Activated CD4-positive, alpha-beta T cell treated with anti-CD3 and anti-CD28 coated beads for 36 hours (primary cell): ENCODE measurements at places on chromosomes 5 and 9. TPM values are rescaled to one million over a fixed set of nuclear protein-coding genes. Genes with fewer than 3 reads are reported as not detected.

SPINK7 gene
- not detected for total RNA-seq

RANBP3L gene
- 0.07 TPM for total RNA-seq

ANAPC2 gene
- 38.4 TPM for total RNA-seq

PAIP2 gene
- total RNA-seq = 101 TPM

FOXD4L3 gene
- not detected for total RNA-seq

FGF10 gene
- not detected for total RNA-seq

- no peak overlapping the region for H3K4me3 ChIP-seq
- no peak for DNase-seq
- H3K36me3 ChIP-seq = no peaks in the 10 kb centered on the region
- H3K4me1 ChIP-seq = no peaks in the 10 kb centered on the region
These were observed 349.0 kb upstream of the MPDZ start for GRCh38 chr9:13628526-13628925.

DNA sequence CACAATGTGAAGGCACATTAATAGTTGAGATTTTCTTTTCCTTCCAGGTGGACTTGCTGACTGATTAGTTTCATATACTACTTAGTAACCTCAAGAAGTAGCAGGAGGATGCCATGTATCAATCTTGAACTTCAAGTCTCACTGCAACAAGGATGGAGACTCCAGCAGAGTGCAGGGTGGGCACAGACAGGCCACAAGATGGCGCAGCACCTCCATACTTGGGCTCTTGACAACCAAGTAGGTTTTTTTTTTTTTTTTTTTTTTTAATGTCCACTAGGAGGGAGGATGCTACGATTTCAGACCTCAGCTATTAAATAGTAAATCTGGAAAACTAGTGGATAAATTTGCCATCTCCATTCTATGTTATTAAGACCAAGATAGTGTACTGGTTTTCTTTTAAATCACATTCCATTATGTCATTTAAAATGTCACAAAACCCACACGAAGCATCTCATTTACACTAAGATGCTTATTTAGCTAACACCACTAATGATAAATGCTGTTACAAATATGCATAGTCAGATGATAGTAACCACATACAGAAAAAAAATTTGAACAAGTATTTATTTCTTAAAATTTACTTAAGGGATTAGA is 58.6 kb downstream of the IL6ST start:
- peaks cover 25% of the 10 kb centered on the region for H3K36me3 ChIP-seq
- no peak overlapping the region for H3K4me3 ChIP-seq
- no peak overlapping the region for H3K27ac ChIP-seq
- peak; percentile 91 for DNase-seq
- H3K4me1 ChIP-seq = peaks cover 16% of the 10 kb centered on the region
- H3K27me3 ChIP-seq = no peaks in the 10 kb centered on the region

GRCh38 chr5:139671096-139671841 is 23.1 kb downstream of the CXXC5 start:
- H3K27ac ChIP-seq = no peak overlapping the region
- peaks cover 27% of the 10 kb centered on the region for H3K4me1 ChIP-seq
- no peak for DNase-seq
- no peak overlapping the region for H3K4me3 ChIP-seq
- H3K36me3 ChIP-seq = no peaks in the 10 kb centered on the region

DNA sequence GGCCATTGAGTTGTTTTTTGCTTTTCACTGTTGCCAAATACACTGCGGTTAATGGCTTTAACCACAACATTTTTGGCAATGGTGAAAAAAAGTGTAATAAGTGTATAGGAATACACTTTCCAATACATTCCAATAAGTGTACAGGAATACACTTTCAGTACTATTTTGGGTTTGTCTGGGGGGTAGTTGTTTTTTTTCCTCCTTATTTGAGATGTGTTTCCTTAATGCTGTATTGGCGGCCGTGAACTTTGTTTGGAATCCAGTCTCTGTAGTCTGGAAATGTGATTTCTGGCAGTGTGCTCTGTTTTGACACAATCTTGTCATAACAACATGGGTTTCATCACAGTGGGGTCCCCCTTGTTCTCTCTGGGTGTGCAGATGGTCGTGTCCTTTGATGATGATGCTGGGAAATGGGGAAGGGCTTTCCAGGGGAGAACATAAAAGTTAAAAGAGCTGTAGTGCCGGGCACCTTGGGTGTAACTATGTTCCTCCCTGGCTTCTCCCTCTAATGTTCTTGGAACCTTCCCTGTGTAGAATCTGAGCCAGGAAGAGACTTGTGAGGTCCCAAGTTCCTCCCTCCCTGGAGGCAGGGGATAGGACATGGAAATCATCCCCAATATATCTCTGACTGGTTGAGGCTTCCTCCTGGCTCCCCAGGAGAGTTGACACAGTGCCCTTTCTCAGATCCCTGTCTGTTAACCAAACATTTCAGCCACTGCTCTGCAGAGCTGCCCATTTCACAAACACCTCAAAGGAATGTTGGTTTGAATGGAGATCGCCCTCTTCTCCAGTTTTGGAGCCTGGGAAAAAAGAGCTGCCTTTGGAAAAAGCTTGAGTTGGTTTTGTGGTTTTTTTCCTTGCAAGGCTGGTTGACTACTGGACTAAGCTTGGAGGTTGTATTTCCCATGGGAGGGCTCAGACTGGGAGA is 44.8 kb downstream of the RCL1 start:
- H3K4me3 ChIP-seq = no peak overlapping the region
- H3K27me3 ChIP-seq = no peaks in the 10 kb centered on the region
- no peak overlapping the region for H3K27ac ChIP-seq
- H3K4me1 ChIP-seq = peaks cover 62% of the 10 kb centered on the region

DNA sequence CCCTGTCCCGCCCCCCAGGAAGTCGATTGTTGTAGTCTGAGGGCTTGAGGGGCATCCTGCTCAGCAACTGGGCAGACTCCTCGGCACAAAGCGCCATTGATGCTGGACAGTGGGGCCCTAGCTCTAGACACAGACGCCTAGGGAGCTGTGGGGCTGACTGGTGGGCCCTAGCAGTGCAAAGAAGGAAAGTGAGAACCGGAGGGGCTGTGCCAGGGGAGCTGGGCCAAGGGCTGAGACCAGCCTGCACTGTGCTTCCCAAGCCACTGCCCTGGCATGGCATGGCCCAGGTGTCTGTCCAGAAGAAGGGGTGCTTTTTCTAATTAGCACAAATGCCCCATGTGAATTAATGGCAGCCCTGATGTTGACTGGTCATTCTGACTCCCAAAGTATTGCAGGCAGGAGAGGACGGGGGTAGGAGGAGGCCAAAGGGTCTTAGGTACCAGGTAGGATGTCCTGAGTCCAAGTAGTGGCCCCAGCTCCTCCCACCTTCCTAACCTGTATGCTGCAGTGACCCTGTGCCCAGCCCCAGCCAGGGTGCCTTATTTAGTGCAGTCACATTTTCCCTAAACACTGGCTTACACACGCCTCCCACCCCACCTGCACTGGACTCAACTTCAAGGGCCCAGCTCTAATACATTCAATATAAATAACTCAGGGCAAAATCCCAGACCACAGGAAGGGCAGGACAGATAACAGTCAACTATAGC is 15.9 kb downstream of the TCF7 start:
- H3K36me3 ChIP-seq = peaks cover 51% of the 10 kb centered on the region
- H3K27me3 ChIP-seq = no peaks in the 10 kb centered on the region
- H3K27ac ChIP-seq = peak overlapping the region; percentile 91
- peaks cover 98% of the 10 kb centered on the region for H3K4me1 ChIP-seq

GRCh38 chr5:167944121-167944852 is 347.2 kb upstream of the WWC1 start:
- DNase-seq = no peak
- H3K27me3 ChIP-seq = peaks cover 2% of the 10 kb centered on the region

DNA sequence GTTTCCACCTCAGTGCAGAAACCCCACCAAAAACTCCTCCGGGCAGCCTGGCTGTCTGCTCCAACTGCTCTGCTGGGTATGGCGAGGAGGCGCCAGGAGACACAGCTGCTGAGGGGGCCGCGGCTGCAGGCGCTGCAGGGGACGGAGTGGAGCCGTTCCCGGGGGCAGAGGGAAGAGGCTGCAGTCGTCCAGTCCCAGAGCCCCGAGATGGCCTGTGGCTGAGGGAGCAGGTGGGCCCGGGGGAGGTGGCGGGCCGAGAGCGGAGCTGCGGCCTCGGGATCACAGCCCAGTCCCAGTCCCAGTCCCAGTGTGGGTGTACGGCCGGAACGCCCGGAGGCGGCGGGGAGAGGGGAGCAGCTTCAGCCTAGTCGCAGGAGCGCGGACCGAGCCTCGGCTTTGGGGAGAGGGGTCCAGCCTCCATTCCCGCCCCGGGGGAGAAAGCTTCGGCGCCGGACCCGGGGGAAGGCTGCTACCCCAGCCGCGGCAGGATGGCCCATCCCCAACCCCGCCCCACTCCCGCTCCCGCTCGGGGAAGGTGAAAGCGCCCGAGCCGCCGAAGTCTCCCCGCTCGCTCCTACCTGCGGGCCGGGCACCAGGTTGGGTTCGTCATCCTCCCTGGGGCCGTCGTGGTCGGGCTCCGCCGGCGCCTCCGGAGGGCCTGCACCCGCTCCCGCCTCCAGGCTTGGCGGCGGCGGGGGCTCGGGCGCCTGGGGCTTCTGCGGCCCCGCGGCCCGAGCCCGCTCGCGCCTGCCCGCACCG is 513 bp downstream of the FAM193B start:
- peaks cover 25% of the 10 kb centered on the region for H3K4me1 ChIP-seq
- peak overlapping the region; percentile 42 for H3K27ac ChIP-seq
- no peaks in the 10 kb centered on the region for H3K27me3 ChIP-seq
- peak; percentile 66 for DNase-seq

GRCh38 chr5:90932052-90932699 is 373.6 kb downstream of the ADGRV1 start:
- H3K27ac ChIP-seq = no peak overlapping the region
- H3K27me3 ChIP-seq = peaks cover 3% of the 10 kb centered on the region
- H3K4me3 ChIP-seq = no peak overlapping the region
- H3K36me3 ChIP-seq = no peaks in the 10 kb centered on the region
- H3K4me1 ChIP-seq = peaks cover 2% of the 10 kb centered on the region
